Activated CD8-positive, alpha-beta T cell treated with anti-CD3 and anti-CD28 coated beads, Interleukin-2, amount 10 ng/mL, durations not matched to agents 7 days and 5 days (primary cell): ENCODE measurements at places on chromosomes 2 and 18. TPM values are rescaled to one million over a fixed set of nuclear protein-coding genes. Genes with fewer than 3 reads are reported as not detected.

LHCGR gene
- not detected for total RNA-seq

DCTN1 gene
- 112 TPM for total RNA-seq

COBLL1 gene
- total RNA-seq, result not detected

PLGLB2 gene
- 0.39 TPM for total RNA-seq

PSMA8 gene
- 1.2 TPM for total RNA-seq

IL1R2 gene
- not detected for total RNA-seq

LYG1 gene
- 1.4 TPM for total RNA-seq

ANKRD30BL gene
- not detected for total RNA-seq

CDK15 gene
- not detected for total RNA-seq

IL36G gene
- not detected for total RNA-seq

RAB6C gene
- total RNA-seq, result not detected

PROM2 gene
- total RNA-seq, result 0.34 TPM

KCNG2 gene
- total RNA-seq, result not detected

VWC2L gene
- total RNA-seq, result not detected

RTN4 gene
- total RNA-seq, result 93.9 TPM

ALKAL2 gene
- not detected for total RNA-seq

FAM124B gene
- 0.16 TPM for total RNA-seq

MOGAT1 gene
- not detected for total RNA-seq

ACMSD gene
- not detected for total RNA-seq

C1QL2 gene
- not detected for total RNA-seq

SCG2 gene
- not detected for total RNA-seq

PLEK gene
- total RNA-seq, result 4.7 TPM

ZNF519 gene
- 16.2 TPM for total RNA-seq

KYNU gene
- total RNA-seq, result not detected
